ENCODE measurements at places on chromosomes 12 and 14. TPM values are rescaled to one million over a fixed set of nuclear protein-coding genes. Genes with fewer than 3 reads are reported as not detected.
A peak's percentile ranks its signal among the peaks of the same experiment; 100 is the strongest.

Gene HOTAIR
- 4.8 TPM for total RNA-seq

Gene TEX52
- total RNA-seq, result not detected

Gene CGRRF1
- total RNA-seq, result 32.6 TPM

Gene ZFHX2
- total RNA-seq, result 2.4 TPM

Gene TMPRSS12
- total RNA-seq, result not detected

Gene CNIH1
- 110 TPM for total RNA-seq

Gene DIO2
- 6.1 TPM for total RNA-seq

Gene LHX5
- total RNA-seq, result not detected

Gene SELPLG
- 14.4 TPM for total RNA-seq

DNA sequence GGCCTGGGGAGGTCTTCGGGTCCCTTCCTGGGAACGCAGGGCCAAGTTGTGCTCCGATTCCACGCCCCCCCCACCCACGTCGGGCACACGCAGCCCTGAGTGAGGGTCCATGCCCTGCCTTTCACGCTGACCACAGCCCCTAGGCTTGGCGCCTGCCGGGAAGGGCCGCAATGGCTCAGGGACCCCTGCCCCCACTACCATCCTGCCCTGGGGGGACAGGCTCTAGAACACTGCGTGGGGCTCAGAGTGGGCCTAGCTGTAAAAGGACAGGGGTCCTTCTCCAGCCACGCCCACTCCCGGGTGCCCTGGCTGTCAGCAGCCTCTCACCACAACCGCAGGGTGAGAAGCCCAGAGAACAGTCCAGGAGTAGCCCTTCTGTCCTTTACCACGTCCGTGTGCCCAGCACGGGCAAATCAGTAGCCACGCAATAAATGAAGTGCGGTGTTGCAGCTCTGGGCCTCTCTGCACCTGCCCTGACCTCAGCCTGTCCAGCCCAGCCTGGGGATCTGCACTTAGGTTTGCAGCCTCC lies 9.4 kb upstream of the GPR68 start:
- DNase-seq, result no peak

GRCh38 chr14:43475757-43476156 lies 1031.3 kb downstream of the FSCB start:
- no peak for DNase-seq

GRCh38 chr12:51622564-51622963 lies 31.5 kb downstream of the SCN8A start:
- no peak for DNase-seq

DNA sequence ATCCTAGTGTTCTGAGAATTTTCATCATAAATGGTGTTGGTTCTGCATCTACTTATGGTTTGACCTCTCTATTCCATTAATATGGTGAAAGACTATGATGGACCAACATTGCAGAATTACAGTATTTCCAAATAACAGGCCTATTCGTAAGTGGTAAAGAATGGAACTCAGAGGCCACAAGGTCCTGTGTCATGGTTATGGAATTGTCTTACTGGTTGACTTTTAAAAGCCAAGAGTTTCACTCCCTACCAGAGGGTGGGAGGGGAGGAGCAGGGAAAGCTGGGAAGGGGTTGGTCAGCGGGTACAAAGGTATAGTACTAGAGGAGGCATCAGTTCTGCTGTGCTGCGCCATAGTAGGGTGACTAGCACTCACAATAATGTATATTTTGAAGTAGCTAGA lies 153.4 kb downstream of the TMEM132D start:
- no peak for DNase-seq

DNA sequence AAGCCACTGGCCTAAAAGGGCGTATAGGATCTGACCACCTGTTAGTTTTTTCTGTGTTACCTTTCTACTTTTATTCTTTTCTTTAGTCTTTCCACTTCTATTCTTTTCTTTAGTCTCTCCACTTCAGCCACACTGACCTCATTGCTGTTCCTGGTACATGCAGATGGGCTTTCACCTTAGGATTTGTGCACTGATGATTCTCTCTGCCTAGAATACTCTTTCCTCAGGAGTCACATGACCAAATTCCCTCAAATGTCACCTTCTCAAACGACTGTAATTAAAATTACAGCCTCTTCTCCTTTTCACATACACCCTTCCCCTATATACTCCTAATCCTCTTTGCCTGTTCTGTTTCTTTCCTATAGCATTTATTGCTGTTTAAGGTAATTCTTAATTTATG lies 36.0 kb downstream of the GPHN start:
- no peak for DNase-seq

DNA sequence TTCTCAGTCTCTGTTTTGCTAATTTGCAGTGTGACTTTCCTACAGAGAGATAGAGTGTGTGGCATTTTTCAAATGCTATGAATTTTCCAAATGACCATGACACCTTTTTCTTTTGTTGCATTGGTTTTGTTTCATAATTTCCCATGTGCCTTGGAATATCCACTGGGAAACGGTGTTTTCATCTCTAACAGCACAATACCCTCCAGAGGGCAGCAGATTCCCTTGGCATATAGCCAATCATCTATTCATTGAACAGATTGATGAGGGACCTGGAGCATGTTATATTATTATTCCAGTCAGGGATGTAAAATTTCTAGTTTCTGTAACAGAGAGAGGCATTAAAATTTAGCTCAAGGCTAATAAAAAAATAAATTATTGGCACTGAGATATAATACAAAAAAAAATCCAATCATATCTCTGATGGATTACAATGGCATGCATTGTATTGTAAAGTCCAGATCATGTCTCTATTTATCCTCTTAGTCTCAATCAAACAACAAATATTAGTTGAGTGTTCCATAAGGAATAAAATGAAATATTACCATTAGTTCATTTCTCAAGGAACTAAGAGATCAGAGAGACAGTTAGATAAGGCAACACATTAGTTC lies 29.6 kb upstream of the NTN4 start:
- DNase-seq, result no peak

DNA sequence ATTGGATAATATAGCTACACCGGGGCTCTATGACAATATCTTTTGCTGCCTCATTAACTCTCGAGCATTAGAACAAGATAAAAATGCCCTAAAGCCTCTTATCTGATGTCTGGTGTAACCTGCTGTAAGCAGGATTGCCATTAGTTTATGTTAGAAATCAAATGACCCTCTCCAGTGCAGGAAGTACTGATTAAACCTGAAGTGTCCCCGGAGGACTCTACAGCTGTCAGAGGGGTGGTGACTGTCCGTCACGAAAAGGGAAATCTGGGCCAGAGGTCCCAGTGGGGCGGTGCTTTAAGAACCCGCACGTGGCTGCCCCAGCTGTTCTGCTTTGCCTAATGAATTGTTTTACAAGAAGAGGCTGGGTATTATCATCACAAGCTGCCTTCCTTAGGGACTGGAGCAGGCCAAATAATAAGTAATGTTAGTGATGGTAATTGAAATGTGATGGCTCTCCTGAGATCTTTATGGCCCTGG lies 55.7 kb downstream of the LIN52 start:
- DNase-seq, result peak; percentile 90

DNA sequence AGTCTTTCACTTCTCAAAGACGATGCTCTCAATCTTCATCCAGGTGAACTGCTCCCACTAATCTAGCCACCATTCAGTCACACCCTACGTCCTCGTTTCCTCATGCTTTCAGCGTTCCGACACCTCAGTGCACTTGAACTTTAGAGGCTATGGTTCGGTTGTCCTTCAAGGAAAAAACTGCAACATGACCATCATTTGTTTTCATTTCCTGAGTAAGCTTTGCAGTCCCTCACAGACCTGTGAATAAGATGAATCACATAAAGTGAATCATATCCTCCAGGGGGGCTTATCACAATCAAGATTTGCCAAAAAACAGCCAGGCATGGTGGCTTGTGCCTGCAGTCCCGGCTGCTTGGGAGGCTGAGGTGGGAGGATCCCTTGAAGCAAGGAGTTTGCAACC lies 80.2 kb downstream of the TMCC3 start:
- DNase-seq, result no peak

DNA sequence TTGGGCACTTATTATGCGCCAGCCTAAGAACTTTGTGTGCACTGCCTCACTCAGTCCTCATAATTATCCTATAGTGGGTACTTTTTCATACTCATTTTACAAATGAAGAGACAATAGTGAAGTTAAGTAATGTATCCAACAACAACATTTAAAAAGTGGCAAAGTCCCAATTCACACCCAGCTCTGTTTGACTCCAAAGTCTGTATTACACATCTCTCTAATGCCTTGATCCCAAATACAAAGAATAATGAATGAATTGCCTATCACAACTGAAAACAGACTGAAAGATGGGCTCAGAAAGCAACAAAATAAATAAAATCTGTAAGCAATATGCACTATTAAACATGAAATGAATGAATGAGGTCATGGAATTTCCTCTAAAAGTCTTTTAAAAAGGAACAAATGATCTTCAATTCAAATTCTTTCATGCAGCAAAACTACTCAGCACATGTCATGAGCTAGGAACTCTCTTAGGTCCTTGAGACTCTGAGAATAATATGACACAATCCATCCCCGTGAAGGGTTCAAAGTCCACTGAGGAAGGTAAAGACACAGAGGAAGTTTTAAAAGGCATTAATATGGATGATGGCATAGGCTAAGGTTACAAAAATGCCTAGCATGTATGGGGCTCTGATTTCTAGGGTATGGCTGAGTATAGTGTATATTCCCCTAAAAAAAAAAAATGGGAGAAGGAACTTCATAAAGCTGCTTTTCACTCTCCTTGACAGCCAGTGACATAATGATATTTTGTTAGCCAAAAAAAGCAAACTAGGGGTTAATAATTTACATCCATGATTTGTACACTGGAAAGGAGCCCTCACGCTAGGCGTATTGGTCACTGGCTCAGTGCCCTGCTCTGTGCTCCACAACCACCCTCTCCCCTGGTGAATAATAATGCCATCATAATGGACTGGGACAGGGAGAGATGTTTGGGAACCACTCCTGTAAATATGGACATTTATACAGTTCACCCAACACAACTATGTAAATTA lies 103.4 kb downstream of the SLC2A13 start:
- no peak for DNase-seq

- DNase-seq, result no peak
These were observed 13.9 kb upstream of the PITPNM2 start for GRCh38 chr12:123164710-123165261.

GRCh38 chr12:793037-793436 lies 40.7 kb downstream of the WNK1 start:
- no peak for DNase-seq

DNA sequence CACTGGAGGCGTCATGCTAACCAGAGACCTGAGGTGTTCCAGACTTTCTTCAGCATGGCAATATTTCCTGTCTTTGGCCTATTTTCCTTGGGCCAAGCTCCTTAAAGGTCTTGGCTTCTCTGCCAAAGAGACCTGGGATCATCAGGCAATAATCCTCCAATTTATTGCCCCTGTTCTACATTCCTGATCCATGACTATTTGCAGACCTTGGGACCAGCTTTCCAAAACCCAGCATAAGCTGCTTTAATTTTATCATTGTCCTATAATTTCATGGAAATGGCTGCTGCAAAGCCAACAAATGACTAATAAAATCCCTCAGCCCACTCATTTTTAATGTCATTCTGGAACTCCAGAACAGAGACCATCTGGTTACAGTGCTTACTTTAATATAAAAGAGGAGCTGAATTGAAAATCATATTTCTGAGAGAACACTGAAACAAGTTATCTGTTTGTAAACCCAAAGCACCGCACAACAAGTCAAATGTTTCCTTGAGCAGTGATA lies 166.9 kb upstream of the BTG1 start:
- no peak for DNase-seq

- DNase-seq, result no peak
These were observed 95.3 kb upstream of the MED13L start for GRCh38 chr12:116372815-116373214.

DNA sequence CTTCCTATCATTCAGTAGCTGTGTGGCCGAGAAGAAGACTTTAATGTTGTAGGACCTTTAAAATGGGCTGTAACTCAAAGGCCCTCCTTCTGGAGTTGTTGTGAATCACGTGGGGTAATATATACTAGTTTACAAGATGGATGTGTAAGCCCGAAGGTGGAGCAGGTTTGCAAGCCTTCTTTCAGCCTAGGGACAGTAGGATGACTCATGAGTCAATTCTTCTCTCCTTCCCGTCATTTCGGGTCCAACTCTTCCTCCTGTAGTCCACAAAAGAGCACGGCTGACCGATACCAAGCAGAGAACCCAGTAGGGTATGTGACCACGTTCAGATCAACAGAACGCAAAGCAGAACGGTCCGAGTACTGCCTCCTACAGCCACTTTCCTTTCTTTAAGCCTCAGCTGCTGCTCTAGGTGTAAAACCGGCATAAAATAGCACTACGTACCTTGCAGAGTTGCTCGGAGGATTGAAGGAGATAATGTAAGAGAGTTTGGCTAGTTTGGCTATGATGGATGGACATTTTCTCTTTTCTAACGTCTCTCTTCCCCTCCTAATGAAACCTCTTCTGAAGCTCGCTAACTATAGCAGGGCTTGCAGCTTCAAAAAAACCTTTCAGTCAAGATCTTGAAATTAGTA lies 1.3 kb upstream of the RASSF3 start:
- no peak for DNase-seq

GRCh38 chr12:53626702-53627169 lies 554 bp upstream of the ATF7 start:
- DNase-seq, result no peak

- no peak for DNase-seq
These were observed 2.3 kb downstream of the SETD1B start for GRCh38 chr12:121806009-121806545.

DNA sequence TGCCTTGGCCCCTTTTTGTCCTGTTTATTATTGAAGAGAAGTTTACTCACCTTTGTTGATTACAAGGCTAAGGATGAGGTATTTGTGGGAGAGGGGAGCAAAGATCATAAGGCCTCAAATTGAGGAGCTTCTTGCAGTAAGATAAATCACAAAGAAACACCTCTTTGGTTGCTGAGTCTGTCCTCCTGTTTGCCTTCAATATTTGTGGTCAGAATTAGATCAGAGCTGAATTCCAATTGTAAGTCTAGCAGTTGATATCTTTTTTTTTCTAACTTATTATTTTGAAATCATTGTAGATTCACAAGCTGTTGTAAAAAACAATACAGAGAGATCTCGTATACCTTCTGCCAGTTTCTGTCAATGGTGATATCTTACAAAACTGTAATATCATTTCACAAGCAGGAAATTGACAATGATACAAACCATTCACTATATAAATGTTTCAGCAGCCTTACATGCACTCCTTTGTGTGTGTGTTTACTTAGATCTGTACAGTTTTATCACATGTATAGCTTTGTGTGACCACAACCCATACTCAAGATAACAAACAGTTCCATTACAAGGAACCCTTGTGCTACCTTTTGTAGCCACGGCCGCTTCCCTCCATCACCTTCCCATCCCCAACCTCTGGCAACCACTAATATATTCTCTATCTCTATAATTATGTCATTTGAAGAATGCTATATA lies 97.4 kb downstream of the KICS2 start:
- no peak for DNase-seq

- no peak for DNase-seq
These were observed 46.5 kb downstream of the FNTB start for GRCh38 chr14:65033181-65033580.

DNA sequence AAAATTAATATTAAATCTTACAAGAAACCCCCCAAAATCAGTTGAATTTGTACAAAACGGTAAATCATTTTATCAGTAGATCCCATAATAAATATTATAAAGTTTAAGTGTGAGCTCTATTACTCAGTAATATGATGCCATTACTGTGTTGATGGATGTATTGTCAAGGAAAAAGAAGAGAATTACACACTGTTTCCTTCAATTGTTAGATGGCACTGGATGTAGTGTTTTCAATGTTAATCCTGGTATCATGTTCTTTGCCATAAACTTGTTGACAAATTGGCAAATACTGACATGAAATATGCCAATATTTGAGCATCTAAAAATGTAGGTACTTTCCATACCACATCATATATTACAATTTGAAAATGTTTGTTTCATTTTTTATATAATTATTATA lies 101.6 kb downstream of the NTS start:
- no peak for DNase-seq

GRCh38 chr14:99419905-99420304 lies 60.8 kb downstream of the SETD3 start:
- no peak for DNase-seq

Data from posterior vena cava (tissue), 2 donors.